Neuronal stem cell (in vitro differentiated cells): ENCODE measurements at places on chromosomes 13 and 19.

GRCh38 chr13:114119196-114119595 is 13.2 kb downstream of the RASA3 start:
- H3K36me3 ChIP-seq, result peaks cover 14% of the 10 kb centered on the region
- no peaks in the 10 kb centered on the region for H3K27me3 ChIP-seq
- no peak overlapping the region for H3K27ac ChIP-seq
- peaks cover 36% of the 10 kb centered on the region for H3K4me1 ChIP-seq
- no peak overlapping the region for H3K4me3 ChIP-seq

GRCh38 chr13:80341101-80341755 is at the start of gene SPRY2:
SPRY2 (minus strand) TSS chr13:80341126; CDS start chr13:80337705, 3,421 bp downstream.
- no peaks in the 10 kb centered on the region for H3K27me3 ChIP-seq
- peak within 1 kb of the TSS; percentile 100 for H3K27ac ChIP-seq
- H3K4me1 ChIP-seq, result peaks cover 18% of the 10 kb centered on the region
- H3K4me3 ChIP-seq, result peak within 1 kb of the TSS; percentile 97
- peaks cover 10% of the 10 kb centered on the region for H3K36me3 ChIP-seq

- no peaks in the 10 kb centered on the region for H3K36me3 ChIP-seq
- no peak for DNase-seq
- H3K4me3 ChIP-seq, result no peak overlapping the region
- no peaks in the 10 kb centered on the region for H3K4me1 ChIP-seq
Measured at GRCh38 chr13:90276216-90276615, 1071.3 kb upstream of the MIR17HG start.

DNA sequence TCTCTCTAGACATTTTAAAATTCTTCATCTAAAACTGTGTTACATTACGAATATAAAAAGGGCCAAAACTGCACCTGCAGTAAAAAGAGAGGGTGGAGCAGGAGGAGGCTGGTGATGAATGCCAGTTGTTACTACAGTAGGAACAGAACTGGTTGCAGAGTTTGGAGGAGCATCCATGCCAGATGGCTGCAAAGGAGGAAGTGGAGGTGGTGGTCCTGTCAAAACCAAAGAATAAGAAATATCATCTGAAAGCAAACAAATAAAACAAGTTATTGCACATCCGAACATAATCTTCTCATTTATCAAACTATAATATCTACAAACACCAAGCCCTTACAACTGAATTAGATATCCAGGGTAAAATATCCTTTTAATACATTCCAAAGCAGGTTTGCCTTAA is 40.1 kb downstream of the RBM26 start:
- H3K27ac ChIP-seq, result no peak overlapping the region
- no peaks in the 10 kb centered on the region for H3K27me3 ChIP-seq
- H3K4me3 ChIP-seq, result no peak overlapping the region
- H3K4me1 ChIP-seq, result no peaks in the 10 kb centered on the region

GRCh38 chr19:53795019-53795418 is 29.1 kb downstream of the NLRP12 start:
- H3K4me1 ChIP-seq, result no peaks in the 10 kb centered on the region
- H3K4me3 ChIP-seq, result no peak overlapping the region
- no peaks in the 10 kb centered on the region for H3K36me3 ChIP-seq

DNA sequence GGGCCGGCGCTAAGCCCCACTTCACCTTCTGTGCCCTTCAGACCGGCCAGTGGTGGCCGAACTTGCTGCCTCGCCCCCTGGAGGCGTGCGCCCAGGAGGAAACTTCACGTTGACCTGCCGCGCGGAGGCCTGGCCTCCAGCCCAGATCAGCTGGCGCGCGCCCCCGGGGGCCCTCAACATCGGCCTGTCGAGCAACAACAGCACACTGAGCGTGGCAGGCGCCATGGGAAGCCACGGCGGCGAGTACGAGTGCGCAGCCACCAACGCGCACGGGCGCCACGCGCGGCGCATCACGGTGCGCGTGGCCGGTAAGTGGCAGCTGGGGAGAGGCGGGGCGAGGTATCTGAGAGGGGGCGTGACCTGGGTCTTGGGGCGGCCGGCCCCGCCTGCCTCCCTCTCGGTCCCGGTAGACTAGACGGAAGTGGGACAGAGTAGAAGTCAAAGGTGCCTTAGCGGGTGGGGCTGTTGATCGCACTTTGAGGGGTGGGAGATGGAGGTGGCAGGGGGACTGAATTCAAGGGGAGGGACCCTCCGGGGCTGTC is 5.6 kb downstream of the ICAM5 start:
- H3K27ac ChIP-seq, result no peak overlapping the region
- peaks cover 67% of the 10 kb centered on the region for H3K27me3 ChIP-seq
- H3K4me1 ChIP-seq, result peaks cover 26% of the 10 kb centered on the region
- no peaks in the 10 kb centered on the region for H3K36me3 ChIP-seq
- no peak overlapping the region for H3K4me3 ChIP-seq
- no peak for DNase-seq

DNA sequence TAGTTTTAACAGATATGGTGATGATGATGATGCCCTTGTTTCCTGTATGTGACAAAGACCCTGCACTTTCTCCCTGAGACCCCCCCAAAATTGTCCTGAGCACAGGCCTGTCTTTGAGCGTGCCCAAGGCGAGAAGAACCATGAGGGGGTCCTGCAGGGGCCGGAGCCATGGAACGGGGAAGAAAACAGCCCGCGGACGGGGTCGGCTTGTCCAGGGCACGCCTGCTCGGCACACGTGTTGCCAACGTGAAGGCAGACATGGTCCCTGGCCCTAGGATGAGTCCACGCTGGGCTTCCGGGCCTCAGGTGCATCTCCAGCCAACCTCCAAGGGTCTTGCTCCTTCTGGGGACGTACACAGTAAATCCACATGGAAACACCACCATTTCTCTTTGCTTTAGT is 90.8 kb downstream of the SLC7A1 start:
- H3K27me3 ChIP-seq, result no peaks in the 10 kb centered on the region
- no peaks in the 10 kb centered on the region for H3K4me1 ChIP-seq
- no peaks in the 10 kb centered on the region for H3K36me3 ChIP-seq
- H3K4me3 ChIP-seq, result no peak overlapping the region

DNA sequence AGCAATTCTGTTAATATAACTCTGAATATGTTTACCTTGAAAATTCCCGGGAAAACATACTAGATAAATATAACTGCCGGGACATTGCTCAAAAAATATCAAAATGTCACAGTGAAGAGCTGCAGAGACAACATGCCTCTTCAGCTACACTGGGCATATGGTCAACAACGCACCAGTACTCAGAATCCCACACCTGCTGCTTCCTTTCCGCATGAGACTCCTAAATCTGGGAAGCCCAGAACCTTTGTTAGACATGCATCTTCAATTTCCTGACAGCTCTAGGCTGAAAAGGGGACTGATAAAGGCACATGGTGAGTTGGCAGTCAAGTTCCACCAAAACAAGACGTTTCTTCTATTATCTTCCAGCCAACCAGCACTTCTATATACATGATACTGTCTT is 53.7 kb downstream of the USP12 start:
- no peaks in the 10 kb centered on the region for H3K4me1 ChIP-seq
- no peaks in the 10 kb centered on the region for H3K36me3 ChIP-seq
- no peak for DNase-seq
- H3K4me3 ChIP-seq, result no peak overlapping the region

DNA sequence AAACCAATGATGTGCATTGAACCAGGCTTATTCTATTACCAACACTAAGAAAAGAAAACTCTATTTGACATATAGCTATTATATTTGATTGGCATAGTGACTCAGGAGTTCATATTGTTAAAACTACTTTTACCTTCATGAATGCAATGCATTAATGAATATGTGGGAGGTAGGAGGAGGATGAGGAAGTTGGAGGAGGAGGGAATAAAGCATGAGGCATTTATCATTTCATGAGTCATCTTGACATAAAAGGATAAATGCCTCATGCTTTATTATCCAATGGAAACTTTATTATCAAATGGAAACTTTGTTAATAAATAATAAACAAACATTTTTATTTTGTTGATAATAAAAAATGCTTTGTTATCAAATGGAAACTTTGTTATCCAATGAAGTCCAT is 116.5 kb downstream of the SPRY2 start:
- H3K27me3 ChIP-seq, result no peaks in the 10 kb centered on the region
- no peak for DNase-seq
- H3K4me1 ChIP-seq, result no peaks in the 10 kb centered on the region
- no peak overlapping the region for H3K4me3 ChIP-seq
- H3K36me3 ChIP-seq, result no peaks in the 10 kb centered on the region
- no peak overlapping the region for H3K27ac ChIP-seq

DNA sequence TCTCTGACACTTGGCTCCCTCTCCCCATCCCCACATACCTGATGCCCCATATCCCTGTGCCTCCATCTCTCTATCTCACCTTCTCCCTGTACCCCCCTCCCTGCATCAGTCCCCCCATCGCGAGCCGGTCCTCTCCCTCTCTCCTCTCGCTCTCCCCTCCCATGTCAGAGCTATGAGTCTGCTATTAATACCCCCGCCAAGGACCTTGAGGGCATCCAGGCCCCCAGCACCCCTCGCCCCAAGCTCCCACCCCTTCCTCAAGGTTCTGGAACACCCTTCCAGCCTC is 1.6 kb downstream of the GRIN2D start:
- H3K4me3 ChIP-seq, result no peak overlapping the region
- DNase-seq, result no peak
- no peak overlapping the region for H3K27ac ChIP-seq
- H3K36me3 ChIP-seq, result no peaks in the 10 kb centered on the region

DNA sequence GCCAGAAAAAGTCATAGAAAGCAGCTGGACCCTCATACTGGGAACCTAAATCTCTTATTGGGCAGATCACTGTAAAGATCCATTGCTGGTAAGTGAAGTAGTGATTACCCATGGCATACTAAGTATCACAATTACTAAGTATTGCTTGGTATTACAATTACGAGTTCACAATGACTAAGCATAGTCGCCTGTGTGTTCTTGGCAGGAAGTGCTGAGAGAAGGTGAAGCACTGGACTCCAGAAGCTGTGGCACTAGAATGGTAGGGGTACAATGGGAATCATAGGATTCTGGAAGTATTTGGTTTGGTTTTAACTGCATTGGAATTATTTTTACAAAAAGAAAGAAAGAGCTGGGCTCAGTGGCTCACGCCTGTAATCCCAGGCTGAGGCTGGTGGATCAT is 20.3 kb downstream of the LGALS16 start:
- no peaks in the 10 kb centered on the region for H3K4me1 ChIP-seq
- H3K4me3 ChIP-seq, result no peak overlapping the region
- DNase-seq, result no peak
- no peaks in the 10 kb centered on the region for H3K27me3 ChIP-seq
- H3K27ac ChIP-seq, result no peak overlapping the region
- no peaks in the 10 kb centered on the region for H3K36me3 ChIP-seq

- peaks cover 15% of the 10 kb centered on the region for H3K4me1 ChIP-seq
- DNase-seq, result no peak
- no peaks in the 10 kb centered on the region for H3K27me3 ChIP-seq
- H3K4me3 ChIP-seq, result no peak overlapping the region
- no peak overlapping the region for H3K27ac ChIP-seq
Measured at GRCh38 chr19:32317086-32317485, 28.3 kb upstream of the ZNF507 start.

- peak; percentile 61 for DNase-seq
- peaks cover 8% of the 10 kb centered on the region for H3K4me1 ChIP-seq
- H3K27ac ChIP-seq, result no peak overlapping the region
- no peaks in the 10 kb centered on the region for H3K36me3 ChIP-seq
- no peaks in the 10 kb centered on the region for H3K27me3 ChIP-seq
Measured at GRCh38 chr19:33819880-33820781, 23.5 kb downstream of the KCTD15 start.

DNA sequence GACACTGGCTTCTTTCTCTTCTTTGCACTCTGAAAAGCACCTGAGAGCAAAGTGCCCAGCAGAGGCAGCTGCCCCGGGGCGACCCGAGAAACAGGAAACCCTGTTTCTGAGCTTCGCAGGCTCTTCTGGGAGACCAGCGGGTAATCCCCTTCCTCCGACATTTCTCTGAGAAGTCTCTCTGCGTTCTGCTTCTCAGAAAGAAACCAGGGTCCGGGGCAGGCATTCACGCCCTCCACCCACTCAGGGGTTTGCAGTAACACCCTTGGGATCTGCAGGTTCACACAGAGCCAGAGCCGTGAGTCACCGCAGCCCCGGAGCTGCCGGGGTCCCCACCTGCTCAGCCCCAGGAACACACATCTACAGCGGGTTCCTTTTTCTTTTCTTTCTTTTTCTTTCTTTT is 86.0 kb downstream of the GADD45B start:
- no peaks in the 10 kb centered on the region for H3K36me3 ChIP-seq
- no peak overlapping the region for H3K27ac ChIP-seq
- peaks cover 7% of the 10 kb centered on the region for H3K4me1 ChIP-seq
- H3K4me3 ChIP-seq, result no peak overlapping the region
- H3K27me3 ChIP-seq, result no peaks in the 10 kb centered on the region

DNA sequence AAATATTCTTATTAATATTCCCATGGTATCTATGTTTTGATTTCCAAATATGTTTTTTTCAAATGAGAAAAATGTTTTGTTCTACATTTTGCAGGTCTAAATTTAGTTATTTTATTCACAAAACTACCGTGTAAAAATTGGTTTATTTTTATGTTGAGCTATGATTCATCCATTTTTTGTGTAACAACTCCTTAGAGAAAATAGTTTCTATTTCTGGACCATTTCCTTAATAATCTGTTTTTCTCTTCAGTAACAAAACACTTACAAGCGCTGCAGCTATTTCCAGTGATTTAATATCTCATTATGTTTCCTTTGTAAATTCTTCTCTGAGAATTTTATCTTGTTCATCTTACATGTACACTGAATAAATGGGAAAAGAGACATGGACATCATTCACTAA is 550.7 kb upstream of the SLITRK5 start:
- H3K27ac ChIP-seq, result no peak overlapping the region
- H3K4me3 ChIP-seq, result no peak overlapping the region
- H3K27me3 ChIP-seq, result no peaks in the 10 kb centered on the region
- H3K4me1 ChIP-seq, result peaks cover 4% of the 10 kb centered on the region
- DNase-seq, result no peak

DNA sequence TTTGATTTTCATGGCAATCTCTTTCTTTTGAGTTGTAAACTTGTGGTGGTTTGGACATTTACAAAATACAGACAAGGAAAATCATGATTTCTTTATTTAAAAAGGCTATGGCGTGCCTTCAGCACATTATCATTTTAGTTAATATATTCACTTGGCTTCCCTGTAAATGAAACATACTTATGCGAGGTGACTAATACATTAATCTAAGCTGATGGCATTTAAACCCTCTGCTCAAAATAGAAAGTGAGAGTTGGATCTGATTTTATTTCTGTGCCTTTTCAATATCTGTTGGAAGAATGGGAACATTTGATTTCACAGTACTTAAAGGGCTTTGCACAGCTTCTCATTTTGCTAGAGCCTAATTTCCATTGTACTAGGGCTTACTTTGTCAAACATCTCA is 289.8 kb downstream of the MTUS2 start:
- no peaks in the 10 kb centered on the region for H3K27me3 ChIP-seq
- H3K4me1 ChIP-seq, result no peaks in the 10 kb centered on the region
- no peak for DNase-seq

DNA sequence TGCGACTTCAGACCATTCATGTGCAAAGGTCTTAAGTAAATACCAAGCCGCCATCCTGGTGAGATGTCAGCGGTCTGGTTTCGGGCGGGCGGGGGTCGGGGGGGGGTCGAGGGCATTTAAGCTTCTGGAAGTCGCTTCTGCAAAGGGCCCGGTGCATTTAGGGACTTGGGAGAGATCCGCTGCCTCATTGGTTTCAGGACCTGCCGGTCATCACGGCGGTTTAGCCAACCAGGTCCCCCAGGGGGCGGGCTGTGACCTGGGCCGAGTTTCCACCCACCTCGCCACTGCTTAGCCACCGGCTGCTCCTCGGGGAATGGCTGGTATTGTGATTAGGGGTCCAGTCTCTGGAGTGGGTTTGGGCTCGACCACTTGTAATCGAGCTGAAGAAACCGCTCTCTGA is 7.8 kb downstream of the ANKLE1 start:
- no peak overlapping the region for H3K4me3 ChIP-seq
- no peaks in the 10 kb centered on the region for H3K27me3 ChIP-seq
- peak; percentile 69 for DNase-seq
- peaks cover 15% of the 10 kb centered on the region for H3K36me3 ChIP-seq
- H3K4me1 ChIP-seq, result peaks cover 2% of the 10 kb centered on the region

GRCh38 chr19:56119582-56119978 is 1.5 kb downstream of the ZNF787 start:
- peaks cover 13% of the 10 kb centered on the region for H3K36me3 ChIP-seq
- no peaks in the 10 kb centered on the region for H3K27me3 ChIP-seq
- no peak for DNase-seq
- peaks cover 10% of the 10 kb centered on the region for H3K4me1 ChIP-seq
- no peak overlapping the region for H3K4me3 ChIP-seq
